Activated CD4-positive, alpha-beta T cell treated with anti-CD3 and anti-CD28 coated beads for 36 hours (primary cell): ENCODE measurements at places on chromosomes 1 and 21. TPM values are rescaled to one million over a fixed set of nuclear protein-coding genes. Genes with fewer than 3 reads are reported as not detected.

SPOCD1 gene
- total RNA-seq = 0.91 TPM

DNA sequence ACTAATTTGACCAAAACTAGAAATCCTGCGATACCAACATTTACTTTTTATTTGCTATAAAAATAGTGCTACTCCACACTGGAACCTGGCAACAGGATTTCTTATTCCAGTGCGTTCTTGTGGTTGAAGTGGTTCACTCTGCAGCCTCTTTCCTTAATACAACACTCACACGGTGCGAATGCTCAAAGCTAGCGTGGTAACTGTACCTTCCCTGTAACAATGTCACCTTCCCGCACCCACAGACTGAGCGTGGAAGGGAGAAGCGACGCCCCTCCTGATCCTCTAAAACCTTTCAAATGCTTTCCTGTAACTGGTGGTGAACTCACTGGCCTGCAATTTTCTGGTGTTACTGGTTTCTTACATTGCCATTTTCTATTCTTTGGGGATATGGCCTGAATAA lies 132.2 kb downstream of the LRRC53 start:
- no peak for DNase-seq

DNA sequence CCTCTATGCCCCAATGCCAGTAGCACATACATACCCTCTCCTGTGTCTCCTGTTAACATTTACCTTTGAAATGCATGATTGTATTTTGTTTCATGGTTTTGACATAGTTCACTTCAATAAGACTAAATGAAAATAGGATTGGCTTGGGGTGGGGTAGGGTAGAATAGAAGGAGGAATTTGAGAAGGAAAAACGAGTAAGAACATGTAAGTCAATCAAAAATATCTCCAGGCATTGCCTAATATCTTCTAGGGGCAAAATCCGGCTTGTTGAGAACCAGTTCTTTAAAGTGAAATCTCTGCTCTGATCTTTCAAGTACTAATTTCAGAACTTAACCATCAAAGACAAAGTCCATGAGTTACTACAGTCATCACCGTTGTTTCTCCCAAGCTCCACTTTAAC lies 31.8 kb upstream of the RGS2 start:
- no peak for DNase-seq

GRCh38 chr1:168643152-168643551 lies 66.7 kb downstream of the XCL1 start:
- DNase-seq = no peak

DNA sequence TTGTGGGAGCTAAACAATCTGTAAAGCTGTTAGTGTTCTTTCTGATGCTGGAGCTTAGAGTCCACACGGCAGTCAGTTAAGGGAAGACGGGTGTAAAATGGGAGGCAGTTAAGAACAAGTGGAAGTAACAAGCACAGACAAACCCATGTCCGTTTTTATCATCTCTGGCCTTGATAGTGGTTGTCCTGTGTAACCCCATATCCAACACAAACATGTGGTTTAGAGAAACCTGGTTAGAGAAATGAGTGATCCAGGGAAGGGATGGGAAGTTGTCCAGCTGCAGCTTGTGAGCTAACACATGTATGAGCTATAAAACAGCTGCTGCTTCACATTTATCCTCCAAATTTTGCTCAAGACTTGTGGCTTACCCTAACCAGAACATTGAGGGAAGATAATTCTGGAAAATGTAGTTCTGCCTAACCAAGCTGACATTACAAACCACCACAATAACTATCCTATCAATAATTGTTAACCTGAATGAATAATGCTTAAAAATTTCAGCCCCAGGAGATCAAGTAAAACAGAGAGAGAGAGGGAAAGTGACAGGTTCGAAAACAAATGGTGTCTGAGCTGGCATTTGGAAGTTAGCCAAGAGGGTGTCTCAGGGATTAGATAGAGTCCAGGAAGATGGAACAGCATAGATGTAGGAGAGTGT lies 10.6 kb upstream of the C1orf162 start:
- DNase-seq = no peak

DNA sequence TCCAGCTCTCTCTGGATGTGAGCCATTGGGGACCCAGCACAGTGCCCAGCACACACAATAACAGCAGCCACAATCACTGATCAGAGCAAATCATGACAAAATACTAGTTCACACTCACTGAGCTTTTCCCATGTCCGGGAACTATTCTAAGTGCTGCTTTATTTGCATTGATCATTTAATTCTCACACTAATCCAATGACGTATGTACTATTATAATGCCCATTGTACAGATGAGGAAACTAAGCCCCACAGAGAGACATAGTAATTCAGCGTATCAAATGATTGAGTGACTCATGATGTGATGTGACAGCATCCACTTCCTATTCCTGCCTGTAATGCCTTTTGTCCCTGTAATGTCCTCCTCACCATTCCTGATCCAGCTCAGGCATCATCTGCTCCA lies 1.9 kb upstream of the S100A8 start:
- DNase-seq = no peak

AKR7A3 gene
- 0.60 TPM for total RNA-seq

- no peak for DNase-seq
Measured at GRCh38 chr1:114126261-114127095, 27.2 kb downstream of the SYT6 start.

MIER1 gene
- total RNA-seq = 51.5 TPM

OR6K3 gene
- not detected for total RNA-seq

GRCh38 chr1:94026619-94027380 lies 94.1 kb downstream of the ABCA4 start:
- DNase-seq = no peak

- no peak for DNase-seq
Measured at GRCh38 chr1:204607910-204608309, 77.6 kb downstream of the LRRN2 start.

- DNase-seq = no peak
Measured at GRCh38 chr1:180266275-180267210, 36.5 kb downstream of the LHX4 start.

DNA sequence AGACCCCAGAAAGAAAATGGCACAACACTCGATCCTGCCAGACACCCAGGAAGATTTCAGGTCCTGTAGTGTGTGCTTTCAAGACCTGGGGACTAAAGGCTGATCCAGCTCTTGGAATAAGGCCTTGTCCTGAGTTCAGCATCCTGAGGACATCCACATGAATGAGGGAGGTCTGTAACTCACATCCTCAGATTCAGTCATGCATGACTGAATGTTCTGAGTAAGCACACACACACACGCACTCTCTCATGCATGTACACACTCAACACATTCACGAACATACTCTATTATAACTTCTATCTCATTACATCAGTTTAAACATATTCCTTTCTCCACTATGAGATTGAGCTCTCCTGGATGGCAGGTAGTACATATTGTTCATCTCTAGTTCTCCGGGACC lies 273.4 kb upstream of the BEND5 start:
- DNase-seq = no peak

DNA sequence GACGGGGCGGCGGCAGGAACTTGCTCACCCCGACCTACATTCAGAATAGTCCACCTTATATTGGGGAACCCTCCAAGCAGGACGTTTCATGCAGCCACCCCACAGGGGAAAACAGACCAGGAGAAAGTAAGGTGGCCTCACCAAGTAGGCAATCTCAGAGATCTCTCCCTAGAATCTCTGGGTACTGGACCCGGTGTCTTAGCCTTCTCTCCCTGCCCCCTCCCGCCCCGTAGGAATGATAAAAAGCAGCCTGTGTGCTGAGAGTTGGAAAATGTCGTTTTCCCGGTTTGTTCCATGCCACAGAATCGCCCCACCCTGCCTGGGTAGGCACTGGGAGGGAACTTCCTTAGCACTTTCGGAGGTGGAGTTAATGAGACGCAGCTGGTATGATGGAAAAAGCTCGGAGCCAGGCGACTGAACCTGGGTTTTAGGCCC lies 789 bp upstream of the PTPN14 start:
- DNase-seq = no peak

A3GALT2 gene
- not detected for total RNA-seq
